ENCODE measurements at places on chromosomes 2 and 18.

- no peak for DNase-seq
These were observed 322.5 kb downstream of the LPIN1 start for GRCh38 chr2:12068796-12069538.

DNA sequence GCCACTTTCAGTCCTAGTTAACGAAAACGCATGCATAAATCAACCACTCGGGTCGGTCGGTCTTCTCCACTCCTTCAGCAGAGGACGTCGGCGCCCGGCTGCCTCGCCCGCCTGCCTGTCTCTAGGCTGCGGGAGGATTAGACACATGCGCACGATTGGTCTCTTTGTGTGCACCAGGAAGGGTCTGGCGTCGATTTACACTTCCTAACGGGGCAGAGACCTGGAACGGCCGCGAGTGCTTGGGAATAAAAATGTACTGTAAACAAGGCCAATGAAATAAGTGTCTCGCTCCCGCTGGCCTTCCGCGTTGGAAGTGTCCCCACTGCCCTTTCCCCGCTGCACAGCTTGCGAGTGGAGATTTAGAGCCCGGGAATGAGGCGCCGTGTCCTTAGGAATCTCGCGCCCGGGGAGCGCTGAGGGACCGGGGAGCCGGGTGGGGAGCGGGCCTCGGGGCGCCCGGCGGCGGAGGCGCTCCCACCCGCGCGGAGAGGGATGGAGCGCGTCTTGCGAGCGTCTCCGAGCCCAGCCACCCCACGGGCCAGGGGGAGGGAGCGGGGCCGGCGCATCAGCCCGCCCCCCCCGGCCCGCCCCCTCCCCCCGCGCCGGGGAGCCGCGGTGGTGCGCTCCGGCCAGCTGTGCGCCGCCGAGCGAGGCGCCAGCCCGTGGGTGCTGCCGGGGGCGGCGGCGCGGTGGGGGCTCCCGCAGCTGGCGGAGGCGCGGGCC, at the start of gene DOK6:
TSS of gene DOK6 (plus strand) at position 636 of the 723 bp plus-strand sequence.
- peak; percentile 11 for DNase-seq

- no peak for DNase-seq
These were observed 559.9 kb downstream of the TSN start for GRCh38 chr2:122315306-122315705.

- DNase-seq = no peak
These were observed 33.0 kb upstream of the ARL5A start for GRCh38 chr2:151861174-151861573.

GRCh38 chr2:12700989-12701388, 15.7 kb upstream of the TRIB2 start:
- DNase-seq = no peak

- DNase-seq = no peak
These were observed 18.5 kb downstream of the B3GNT7 start for GRCh38 chr2:231413921-231414476.

GRCh38 chr2:193701484-193701883, 1506.8 kb upstream of the TMEFF2 start:
- DNase-seq = no peak

- DNase-seq = no peak
These were observed 263.8 kb downstream of the LOXHD1 start for GRCh38 chr18:46393230-46393629.

- peak; percentile 89 for DNase-seq
These were observed 261.6 kb downstream of the NAPG start for GRCh38 chr18:10787293-10787901.

DNA sequence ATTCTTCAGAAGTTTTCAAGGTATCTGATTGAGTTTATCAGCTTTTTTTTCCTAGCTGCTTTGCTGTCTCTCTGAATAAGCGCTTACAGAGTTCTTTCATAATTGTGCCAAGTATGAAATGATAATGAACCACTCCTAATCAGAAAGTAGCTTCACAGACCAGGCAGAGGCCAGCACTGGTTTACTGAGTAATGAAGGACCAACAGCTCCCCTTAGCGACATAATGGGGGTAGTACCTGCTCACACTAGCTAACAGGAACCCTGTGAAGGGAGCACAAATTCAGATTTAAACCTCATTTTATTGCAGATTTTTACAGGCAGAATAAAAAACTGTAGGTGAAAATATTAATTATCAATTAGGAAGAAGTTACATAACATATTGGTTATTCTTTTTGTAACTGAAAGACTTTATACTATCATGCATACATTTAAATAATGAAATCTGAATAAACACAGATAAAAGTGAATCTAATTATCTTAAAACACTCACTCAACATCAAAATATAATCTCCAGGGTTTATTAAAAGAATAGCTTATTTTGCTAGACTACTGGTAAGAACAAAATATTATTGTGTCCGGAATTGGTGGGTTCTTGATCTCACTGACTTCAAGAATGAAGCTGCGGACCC, 53.7 kb upstream of the LRRC30 start:
- DNase-seq = peak; percentile 11

DNA sequence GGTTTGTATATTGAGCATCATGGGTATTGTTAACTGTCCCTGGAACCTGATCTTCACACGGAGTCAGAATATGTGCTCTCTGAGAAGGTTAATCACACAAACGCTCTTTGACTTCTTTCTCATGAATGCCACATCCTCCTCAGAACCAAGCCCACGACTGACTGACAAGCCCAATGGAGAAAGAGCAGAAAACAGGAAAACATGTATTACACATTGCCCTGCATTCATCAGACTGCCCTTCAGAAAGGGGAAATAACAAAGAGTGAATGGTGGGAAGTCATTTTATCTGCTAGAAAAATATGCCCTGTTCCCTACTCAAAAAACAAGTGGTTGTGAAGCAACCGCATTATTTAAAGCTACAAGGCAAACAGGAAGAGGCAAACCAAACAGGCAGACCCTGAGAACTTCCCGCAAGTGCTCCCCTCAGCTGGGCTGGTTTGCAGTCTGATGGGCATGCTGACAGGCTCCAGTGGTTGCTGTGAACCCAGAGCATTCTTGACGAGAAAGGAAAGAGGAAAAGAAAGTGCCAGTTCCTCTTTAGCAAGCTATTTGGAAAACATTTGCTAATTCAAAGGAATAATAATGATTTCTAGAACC, 172.9 kb upstream of the SETBP1 start:
- DNase-seq = no peak

- no peak for DNase-seq
These were observed 35.4 kb downstream of the PGAP1 start for GRCh38 chr2:196891136-196891535.

DNA sequence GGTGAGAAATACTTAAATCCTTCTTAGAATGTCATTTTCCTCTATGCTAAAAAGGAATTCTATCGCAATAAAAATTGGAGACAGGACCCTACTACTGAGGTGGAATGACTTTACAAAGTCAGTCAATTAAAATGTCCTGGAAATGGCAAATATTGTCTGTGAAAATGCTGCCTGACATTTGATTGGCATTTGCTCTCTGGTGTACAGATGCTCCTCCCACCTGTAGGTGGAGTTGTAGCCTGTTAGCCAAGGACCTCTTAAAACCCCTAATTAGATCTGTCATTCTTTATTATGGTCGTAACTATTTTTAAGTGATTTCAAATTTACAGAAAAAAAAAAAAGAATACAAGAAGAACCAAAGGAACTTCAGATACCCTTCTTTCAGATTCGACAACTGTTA, 393.1 kb upstream of the KLHL29 start:
- no peak for DNase-seq

DNA sequence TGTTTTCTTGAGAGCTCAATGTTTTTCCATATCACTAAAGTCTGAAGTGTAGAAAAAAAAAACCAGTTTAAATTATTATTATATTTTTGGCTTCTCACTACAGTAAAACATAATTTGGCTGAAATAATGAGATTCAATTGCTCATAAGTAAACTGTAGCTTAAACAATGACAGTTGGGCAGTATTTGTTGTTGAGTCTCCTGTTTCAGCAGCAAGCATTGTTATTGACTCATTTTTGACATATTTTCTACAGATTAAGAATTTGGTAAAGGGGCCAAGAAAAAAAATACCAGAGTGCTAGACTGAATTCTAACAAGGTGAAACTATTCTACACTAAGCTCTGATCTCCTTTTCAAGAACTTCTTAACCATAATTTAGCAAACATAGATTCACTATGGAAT, 2070.4 kb upstream of the CELF4 start:
- no peak for DNase-seq

GRCh38 chr2:144630459-144631215, 110.7 kb upstream of the ZEB2 start:
- no peak for DNase-seq

DNA sequence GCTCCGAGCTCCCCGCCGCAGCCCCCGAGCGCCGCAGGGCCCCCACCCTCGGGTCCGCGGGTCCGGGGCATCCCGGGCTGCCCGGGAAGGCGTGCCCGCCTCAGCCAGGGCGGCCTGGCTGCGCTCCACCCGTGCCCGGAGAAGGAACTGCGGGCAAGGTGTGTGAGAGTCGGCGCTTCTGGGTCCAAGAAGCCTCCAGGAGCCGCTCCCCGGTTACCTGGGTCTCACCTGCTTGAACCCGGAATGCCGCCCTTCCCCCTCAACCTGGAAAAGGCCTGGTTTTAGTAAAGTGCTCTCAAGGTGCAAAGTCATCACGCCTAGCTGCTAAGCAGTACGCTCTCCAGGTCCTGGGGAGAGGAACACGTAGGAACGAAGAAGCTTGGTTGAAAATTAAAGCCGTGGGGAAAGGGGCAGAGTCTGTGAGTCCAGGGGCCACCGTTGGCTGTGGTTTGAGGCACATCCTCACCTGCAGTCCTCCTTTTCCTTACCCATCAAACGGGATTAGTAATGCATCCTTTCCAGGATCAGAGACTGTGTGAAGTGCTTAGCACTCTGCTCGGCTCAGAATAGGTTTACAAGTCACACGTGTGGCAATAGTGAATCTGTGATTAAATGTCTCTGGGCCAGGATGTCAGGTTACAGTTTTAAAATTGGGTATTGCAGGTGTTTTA, 1.2 kb downstream of the ASAP2 start:
- peak; percentile 16 for DNase-seq

DNA sequence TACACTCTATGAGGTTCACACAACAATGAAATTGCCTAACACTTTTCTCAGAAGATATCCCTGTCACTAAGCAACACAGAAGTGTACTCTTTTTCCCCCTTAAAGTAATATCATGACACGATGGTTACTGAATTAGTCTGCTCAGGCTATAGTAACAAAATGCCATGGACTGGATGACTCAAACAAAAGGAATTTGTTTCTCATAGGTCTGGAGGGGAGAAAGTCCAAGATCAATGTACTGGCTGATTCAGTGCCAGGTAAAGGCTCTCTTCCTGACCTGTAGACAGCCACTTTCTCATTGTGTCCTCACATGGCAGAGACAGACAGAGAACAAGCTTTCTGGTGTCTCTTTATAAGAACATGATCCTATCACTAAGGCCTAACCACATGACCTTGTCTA, 211.9 kb downstream of the RBM43 start:
- DNase-seq = no peak

- no peak for DNase-seq
These were observed 74.2 kb upstream of the GALNT3 start for GRCh38 chr2:165868211-165868610.

DNA sequence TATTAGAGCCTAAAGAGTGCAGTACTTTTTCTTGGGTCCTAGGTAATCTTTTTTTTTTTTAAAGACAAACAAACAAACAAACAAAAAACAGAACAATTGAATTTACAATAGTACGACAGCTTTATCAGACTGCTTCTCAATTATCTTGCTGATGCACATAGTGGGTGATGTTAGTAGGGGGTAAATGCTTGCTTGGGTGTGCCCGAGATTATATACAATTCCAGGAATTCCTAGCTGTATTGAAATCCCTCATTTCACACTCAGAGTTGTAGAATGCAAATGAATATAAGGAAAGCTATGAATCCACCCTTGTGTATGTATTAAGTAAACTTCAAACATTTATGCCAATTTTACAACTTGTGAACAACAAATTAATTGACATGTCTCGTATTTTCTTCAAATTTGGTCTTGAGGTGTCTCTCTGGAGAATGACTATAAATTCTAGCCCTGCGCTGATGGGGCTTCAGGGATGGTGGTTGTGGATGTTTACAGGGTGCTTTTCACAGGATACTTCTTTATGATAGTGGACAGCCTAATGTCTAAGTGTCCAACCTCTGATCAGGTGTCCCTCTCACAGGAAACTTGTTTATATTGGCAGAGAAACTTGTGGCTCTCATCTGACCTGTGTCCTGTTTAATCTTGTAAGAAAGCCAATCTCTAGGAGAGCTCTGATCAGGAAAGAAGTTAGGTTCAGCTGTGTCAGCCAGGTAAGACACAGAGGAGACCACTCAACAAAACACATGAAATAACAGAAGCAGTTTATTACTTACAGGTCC, 61.9 kb upstream of the SLC39A10 start:
- no peak for DNase-seq

GRCh38 chr18:67973916-67974315, 457.4 kb upstream of the DSEL start:
- DNase-seq = no peak

GRCh38 chr2:236177604-236177966, 9.4 kb upstream of the GBX2 start:
- peak; percentile 60 for DNase-seq

GRCh38 chr2:54336977-54337255, 80.9 kb upstream of the TSPYL6 start:
- DNase-seq = no peak

- DNase-seq = no peak
These were observed 122.9 kb downstream of the ROCK1 start for GRCh38 chr18:20988726-20989125.

GRCh38 chr2:152303951-152304350, 31.0 kb upstream of the FMNL2 start:
- no peak for DNase-seq

GRCh38 chr2:157874997-157875640, 1.0 kb downstream of the ACVR1 start:
- peak; percentile 39 for DNase-seq

DNA sequence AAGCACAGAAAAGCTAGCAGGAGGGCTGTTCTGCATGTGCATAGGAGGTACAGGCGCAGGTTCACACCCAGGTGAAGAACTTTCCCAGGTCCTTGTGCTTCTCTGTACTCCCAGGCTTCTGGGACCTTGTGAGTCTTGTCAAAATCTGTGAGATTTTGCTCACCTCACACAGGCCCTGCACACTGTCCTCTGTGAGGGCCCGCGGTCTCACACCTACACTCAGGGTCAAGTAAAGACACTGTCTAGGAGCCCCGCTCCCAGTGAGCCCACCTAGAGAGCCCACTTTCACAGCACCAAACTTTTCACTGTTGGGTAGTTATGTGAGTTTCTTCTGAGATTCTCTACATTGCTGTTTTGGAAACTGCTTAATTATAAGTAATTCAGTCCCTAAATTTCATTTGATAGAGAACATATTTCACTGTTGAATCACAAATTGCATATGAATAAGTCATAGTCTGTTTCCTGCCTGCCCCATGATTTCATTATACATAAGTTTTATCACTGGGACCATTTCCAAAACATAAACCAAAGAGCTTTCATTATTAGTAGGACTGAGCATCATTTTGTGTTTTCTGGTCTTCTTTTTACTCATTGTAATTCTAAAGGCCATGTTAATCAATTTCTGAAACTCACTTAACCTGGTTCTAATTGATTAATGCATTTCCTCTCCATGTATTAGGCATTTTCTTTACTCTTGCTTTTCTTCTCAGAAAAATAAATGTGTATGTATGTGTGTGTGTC, 234.2 kb upstream of the SPOPL start:
- DNase-seq = no peak

GRCh38 chr18:49677762-49678413, 116.0 kb downstream of the LIPG start:
- DNase-seq = no peak
